ENCODE measurements at places on chromosomes 3 and 15.

DNA sequence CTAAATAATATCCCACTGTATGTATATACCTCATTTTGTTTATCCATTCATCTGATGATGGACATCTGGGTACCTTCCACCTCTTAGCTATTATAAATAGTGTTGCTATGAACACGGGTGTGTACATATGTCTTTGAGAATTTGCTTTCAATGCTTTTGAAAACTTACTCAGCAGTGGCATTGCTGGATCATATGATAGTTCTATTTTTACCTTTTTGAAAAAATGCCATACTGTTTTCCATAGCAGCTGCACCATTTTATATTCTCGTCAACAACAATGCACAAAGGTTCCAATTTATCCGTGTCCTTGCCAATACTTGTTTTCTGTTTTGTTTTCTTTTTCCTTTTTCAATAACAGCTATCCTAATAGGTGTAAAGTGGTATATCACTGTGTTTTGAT is 77.1 kb downstream of the PEAK1 start:
- no peak for DNase-seq

DNA sequence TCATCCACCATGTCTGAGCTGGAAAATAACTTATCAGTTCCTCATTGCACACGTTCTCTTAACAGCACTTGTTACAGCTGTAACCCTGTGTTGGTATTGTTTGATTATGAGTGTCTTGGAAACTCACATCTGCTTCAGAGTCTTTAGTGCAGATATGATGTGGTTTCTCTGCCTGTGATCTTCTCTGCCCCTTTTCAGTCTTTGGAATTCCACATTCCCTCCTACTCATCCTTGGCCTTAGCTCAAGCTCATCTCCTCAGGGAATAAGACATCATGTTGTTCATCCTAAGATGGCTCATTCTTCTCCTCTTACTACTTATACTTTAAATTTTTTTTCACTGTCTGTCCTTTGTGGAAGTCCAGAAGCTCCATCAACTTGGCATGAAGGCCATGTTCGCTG is 77.7 kb downstream of the SYNPR start:
- DNase-seq = no peak

GRCh38 chr3:88589138-88589537 is 439.4 kb downstream of the C3orf38 start:
- no peak for DNase-seq

DNA sequence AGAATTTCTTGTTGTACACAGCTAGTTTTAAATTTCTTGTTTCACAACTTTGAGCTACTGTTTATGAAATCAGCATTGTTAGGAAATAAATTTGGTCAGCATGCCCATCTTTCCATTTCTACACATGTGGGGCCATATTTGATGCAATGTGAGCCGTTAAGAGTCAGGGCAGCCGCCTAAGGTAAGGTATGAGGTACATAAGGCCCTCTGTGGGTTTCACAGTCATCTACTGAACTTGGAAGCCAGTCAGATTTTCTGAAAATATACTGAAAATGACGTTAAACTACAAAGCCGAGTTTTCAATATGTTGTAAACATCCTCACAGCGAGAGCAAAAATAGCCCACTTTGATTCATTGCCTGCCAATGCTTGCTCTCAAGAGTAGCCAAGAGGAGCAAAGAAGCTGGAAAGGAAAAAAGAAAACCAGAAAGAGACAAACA is 94.7 kb upstream of the PDZRN3 start:
- DNase-seq = no peak

- no peak for DNase-seq
Measured at GRCh38 chr3:57918123-57918837, 89.9 kb upstream of the FLNB start.

- DNase-seq = no peak
Measured at GRCh38 chr3:72565593-72565992, 282.7 kb downstream of the SHQ1 start.

DNA sequence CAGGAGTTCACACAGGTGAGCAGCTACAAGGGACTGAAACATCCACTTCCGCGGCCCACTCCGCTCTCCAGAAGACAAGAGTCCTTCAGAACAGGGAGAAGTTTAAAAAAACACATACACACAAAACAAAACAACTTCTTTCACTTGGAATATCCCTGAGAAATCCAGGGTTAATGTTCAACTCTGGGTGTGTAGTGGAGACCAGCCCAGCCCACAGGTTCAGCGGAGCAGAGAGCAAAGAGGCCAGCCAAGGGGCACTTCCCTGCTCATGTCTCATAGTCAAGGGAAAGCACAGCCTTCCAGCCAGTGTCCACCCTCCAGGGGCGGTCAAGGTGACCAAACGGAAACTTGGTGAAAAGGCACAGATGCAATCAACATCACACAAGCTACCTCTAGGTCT is 41.6 kb downstream of the WNT5A start:
- DNase-seq = no peak

- no peak for DNase-seq
Measured at GRCh38 chr3:52684184-52684583, 1.5 kb downstream of the PBRM1 start.

GRCh38 chr3:184399410-184399809 is 19.6 kb downstream of the CHRD start:
- no peak for DNase-seq

- no peak for DNase-seq
Measured at GRCh38 chr3:116263842-116264545, 181.3 kb downstream of the LSAMP start.

- DNase-seq = no peak
Measured at GRCh38 chr15:89164712-89165211, 56.6 kb downstream of the RLBP1 start.

- no peak for DNase-seq
Measured at GRCh38 chr3:38556640-38557358, 60.7 kb downstream of the EXOG start.
